SJCRH30 (cell line): ENCODE measurements at places on chromosomes 1 and 21.

- no peak for DNase-seq
These were observed 93.4 kb downstream of the ST3GAL3 start for GRCh38 chr1:43800771-43801170.

GRCh38 chr1:167881069-167881468 is 32.9 kb downstream of the ADCY10 start:
- no peak for DNase-seq

DNA sequence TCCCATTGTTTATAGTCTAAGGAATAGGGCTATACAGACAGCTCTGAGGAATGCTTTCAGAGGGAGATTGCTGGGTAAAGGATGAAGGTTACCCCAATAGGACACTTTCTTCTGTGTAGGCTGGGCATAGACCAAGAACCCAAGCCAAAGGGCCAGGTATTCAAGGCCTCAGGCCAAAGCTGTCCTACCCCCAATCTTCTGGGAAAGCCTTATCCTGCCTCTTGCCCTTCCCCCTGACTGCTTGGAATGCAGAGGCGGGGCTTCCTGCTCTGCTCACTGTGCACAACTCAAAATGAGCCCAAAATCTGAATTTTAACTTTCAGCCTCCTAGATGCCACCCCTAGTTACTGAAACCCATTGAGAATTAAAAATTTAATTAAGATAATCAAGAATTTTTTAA is 2.2 kb downstream of the OR10Z1 start:
- DNase-seq, result no peak

GRCh38 chr1:234111458-234112142 is 207.1 kb downstream of the SLC35F3 start:
- peak; percentile 33 for DNase-seq

DNA sequence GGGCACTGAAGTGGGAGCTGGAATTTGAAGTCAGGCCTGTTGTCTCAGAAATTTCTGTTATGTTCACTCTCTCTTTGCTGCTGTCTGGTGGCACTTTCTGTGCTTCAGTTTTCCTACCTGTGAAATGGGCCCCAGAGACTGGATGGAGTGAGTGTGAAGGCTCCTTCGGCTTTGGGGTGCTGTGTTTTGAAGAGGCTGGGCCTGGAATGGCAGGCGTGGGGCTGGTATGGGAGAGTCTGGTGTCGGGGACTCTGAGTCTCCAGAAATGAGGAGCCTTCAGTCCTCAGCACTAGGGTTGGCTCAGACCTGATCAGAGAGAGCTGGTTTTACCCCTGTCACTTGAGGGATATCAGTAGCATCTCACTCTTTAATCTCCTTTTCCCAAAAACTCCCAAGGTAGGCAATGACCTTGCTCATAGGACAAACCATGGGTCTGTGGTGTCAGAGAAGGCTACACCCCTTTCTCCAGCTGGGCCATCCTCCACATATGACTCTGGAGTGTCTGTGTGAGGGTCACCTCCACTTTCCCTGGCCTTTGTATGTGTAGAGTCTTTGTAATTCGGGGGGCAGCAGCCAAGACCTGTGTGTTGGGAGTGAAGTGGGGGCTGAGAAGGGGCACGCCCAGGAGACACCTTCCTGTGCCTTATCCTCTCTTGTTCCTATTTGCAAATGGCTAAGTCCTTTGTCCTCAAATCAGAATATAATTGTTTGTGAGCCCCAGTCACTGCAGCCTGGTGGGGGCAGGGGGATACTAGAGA is 279.9 kb downstream of the PTPRU start:
- no peak for DNase-seq

DNA sequence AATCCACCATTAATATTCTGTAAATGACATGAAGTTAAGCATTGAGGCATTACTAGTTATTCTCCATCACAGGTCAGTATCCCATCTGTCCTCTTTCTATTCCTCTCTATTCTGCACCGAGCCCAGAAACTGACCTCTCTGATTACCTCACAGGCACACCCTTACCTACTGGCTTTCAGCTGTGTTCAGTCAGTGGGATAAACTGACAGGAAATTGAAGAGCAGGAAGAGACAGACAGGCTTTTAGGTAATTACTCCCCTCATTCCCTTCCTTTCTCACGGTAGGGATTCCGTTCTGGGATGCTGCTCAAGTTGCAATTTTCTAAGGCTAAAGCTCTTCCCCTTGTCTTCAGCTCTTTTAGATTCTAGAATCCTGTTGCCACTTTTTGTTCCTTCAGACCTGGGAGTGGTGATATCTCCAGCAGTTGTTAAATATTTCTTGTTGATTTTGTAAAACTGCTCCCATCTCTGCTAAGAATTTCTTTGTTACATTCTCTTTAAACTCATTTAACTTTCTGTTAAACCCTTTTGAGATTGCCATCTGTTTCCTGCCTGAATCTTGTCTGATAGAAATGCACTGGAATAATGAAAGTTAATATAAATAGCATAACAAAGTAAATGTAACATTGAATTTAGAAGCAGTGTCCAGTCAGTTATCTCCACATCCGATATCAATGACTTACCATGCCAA is 1063.4 kb downstream of the PLA2G4A start:
- DNase-seq, result no peak

DNA sequence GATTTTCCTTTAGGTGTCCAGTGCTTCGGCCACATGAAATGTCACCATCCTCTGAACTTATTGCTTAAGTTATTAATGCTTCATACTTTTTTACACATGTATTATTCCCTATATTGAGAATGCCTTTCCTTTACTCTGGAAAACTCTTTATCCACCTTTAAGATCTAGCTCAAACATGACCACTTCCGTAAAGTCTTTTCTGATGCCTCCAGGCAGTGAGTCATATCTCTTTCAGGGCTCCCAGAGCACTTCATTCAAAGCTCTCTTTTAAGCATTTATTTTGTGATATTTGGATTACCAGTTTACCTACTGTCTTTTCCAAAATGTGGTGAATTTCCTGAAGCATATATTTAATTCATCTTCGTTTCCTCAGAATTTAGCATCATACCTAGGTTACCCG is 178.9 kb downstream of the HS2ST1 start:
- no peak for DNase-seq

- no peak for DNase-seq
These were observed 10.9 kb downstream of the H3-3A start for GRCh38 chr1:226073184-226073950.

- DNase-seq, result no peak
These were observed 301.3 kb upstream of the B3GALT2 start for GRCh38 chr1:193487722-193488121.

GRCh38 chr1:2299131-2299627 is 71.1 kb downstream of the SKI start:
- no peak for DNase-seq

- DNase-seq, result no peak
These were observed 582.8 kb downstream of the PTBP2 start for GRCh38 chr1:97304366-97304765.

DNA sequence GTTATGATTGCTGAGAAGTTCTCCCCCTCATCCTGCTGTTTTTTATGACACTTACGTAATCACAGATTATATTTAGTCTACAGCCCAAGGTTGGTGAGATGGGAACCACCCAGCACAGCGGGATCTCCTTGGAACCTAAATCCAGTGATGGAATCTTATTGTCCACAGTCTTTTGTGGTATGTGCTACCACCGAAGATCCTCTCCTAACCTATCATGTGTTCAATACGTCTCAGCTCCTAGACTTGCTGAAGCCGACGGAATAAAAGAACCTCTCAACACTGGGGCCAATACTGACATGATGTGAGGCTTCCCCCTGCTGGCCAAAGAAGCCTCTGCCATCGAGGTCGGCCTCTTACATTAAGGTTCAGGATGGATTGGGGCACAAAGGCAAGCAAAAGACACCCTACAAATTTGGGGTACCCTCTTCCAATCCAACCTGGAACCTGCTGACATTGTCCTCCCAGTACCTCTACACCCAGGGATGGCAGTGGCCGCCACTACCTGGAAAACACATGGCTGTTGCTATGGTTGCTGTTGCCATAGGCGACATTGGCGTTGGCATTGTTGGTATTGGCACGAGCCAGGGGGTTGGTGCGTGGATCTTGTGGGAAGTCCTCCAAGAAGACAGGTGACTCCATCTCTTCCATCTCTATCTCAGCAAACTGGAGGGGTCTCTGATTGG is 19.4 kb upstream of the KIF21B start:
- peak; percentile 52 for DNase-seq

- DNase-seq, result no peak
These were observed 88.8 kb downstream of the MRPL39 start for GRCh38 chr21:25518491-25518911.

- no peak for DNase-seq
These were observed 50.7 kb downstream of the ZZZ3 start for GRCh38 chr1:77631751-77632150.

GRCh38 chr1:182248721-182249120 is 142.9 kb downstream of the GLUL start:
- DNase-seq, result no peak

DNA sequence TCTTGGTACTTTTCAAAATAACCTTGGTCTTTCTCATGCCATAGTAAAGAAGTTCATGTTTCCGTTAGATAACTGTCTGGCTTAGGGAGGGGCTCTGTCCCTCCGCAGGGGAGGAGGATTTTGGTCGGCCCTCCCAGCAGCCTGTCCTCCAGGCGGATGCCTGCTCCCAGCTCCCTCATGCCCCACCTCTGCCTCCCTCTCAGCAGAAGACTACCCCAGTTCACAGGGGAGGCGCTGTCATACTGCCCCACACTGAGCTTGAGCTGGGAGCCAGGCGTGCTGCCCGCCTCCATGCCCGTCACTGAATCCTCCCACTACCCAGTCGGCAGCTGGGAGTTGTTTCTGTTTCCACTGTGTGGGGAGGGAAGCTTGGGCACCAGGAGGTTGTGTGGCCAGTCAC is 127.3 kb downstream of the CAMTA1 start:
- DNase-seq, result no peak

DNA sequence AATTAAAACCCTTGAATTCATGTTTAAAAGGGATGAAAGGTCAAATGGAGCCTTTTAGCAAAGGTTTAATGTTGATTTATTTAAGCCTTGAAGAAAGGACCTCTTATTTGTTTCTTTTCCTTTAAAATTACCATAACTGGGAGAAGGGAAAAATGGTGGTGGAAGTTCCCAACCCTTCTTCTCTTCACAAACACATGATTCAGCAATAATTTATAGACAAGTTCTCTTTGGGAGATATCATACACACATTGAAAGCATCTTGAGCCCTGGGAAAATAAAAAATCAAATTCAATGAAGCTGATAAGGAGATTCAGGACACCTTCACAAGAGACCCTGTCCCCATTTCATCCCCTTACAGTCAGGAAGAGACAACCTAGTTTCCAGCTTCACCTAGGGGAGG is 8.9 kb downstream of the ADAM30 start:
- DNase-seq, result no peak

DNA sequence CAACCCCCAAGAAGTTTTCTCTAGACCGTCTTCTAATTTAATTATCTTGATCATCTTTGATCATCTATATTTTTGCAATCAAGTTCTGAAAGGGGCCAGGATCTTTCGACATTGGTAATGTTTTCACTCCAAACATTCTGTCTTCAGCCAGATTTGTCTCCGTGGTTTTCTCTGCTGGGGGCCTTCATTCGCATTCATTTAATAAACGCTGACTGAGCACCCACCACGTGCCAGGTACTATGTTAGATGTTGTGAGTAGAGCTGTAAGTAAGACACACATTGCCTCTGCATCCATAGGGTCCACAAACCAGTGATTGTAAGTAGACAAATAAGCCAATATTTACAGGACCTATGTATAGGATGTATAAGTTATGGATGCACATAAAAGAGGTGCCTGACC is 134.5 kb upstream of the MROH9 start:
- DNase-seq, result no peak

GRCh38 chr1:22676916-22677583 is 24.0 kb downstream of the C1QB start:
- no peak for DNase-seq

GRCh38 chr1:44265656-44266358 is 52.5 kb downstream of the DMAP1 start:
- DNase-seq, result no peak

- no peak for DNase-seq
These were observed 9.0 kb downstream of the LGR6 start for GRCh38 chr1:202202500-202203168.

DNA sequence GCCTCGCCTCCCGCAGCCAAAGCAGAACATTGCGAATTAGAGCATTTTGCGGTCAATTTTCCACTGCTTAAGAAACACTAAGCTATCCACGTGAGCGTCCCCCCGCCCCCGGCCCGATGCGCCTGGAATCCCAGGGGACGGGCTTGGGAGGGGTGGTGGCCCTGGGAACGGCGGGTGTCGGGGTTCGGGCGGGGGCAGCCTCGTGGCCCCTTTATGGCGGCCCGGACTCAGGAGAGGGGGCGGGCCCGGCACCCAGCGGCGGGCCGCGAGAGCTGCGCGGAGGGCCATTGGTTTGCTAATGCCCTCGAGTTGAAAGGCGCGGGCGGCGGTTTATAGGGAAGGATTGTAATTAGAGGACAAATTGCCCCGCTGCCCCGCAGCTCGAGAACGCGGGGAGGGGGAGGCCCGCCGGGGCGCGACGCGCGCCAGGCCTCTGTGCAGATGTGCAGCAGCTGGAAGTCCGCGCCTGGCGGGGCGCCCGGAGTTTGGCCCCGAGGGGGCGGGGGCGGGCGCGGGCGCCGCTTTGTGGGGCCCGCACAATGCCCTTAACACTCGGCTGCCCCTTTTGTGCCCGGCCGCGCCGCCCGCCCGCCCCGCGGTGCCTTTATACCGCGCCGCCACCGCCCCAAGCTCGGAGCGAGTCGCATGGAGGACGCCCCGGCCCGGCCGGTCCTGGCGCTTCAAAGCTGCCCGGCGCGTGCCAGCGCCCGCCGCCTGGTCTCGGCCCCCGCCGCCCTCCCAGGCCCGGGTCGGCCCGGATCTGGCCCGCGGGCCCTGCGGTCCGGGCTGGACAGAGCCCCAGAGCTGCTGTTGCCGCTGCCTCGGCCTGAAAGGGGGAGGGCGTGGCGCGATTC is 1.9 kb upstream of the HES3 start:
- peak; percentile 40 for DNase-seq

DNA sequence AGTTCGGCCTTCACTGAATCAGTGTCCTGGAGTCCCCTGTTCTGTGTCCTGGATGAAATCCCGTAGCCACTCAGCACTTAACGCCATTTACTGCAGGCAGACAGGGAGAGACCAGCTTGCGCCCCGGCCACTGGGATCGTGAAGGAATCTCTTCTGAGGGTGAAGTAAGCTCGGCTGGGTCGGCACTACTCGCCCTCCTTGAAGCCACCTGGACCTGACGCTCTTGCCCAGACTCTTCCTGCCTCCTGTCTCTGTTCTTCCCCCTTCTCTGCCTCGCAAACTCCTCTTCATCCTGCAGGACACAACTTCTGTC is 99.9 kb upstream of the ZBTB40 start:
- no peak for DNase-seq

GRCh38 chr1:162908236-162908635 is 47.3 kb upstream of the CCDC190 start:
- no peak for DNase-seq

GRCh38 chr1:13450204-13450603 is 40.0 kb downstream of the PRAMEF20 start:
- DNase-seq, result no peak

GRCh38 chr1:207603777-207604176 is 41.2 kb upstream of the CR1L start:
- DNase-seq, result no peak
